ENCODE measurements at places on chromosomes 16 and 17.
A peak's percentile ranks its signal among the peaks of the same experiment; 100 is the strongest.

DNA sequence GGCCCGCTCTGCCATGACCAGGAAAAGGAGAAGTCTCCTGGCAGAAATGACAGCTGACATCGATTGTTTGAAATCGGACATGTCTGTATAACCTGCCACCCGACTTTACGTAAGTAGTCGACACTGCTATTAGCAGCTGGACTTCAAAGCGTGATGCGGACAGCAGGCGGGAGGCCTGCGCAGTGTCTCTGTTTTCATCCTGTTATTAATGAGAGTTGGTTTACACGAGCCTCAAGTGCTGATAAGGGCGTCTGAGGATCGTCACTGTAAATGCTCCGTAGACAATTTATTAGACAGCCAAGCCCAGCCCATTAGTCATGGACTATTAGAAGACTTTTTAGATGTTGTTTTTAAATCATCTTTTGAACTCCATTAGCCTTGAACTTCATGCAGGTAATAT, 328.3 kb downstream of the FOXL1 start:
- DNase-seq, result no peak

- no peak for DNase-seq
These were observed 54.8 kb upstream of the BCAR1 start for GRCh38 chr16:75306099-75306762.

- no peak for DNase-seq
These were observed 150.4 kb downstream of the SPECC1 start for GRCh38 chr17:20159406-20160069.

GRCh38 chr16:65070831-65071432, 50.9 kb downstream of the CDH11 start:
- no peak for DNase-seq

GRCh38 chr17:75531721-75532072, 6.2 kb downstream of the LLGL2 start:
- DNase-seq, result no peak

GRCh38 chr17:19019041-19019941, 14.7 kb upstream of the FAM83G start:
- DNase-seq, result peak; percentile 59

GRCh38 chr16:88505405-88506082, 52.5 kb downstream of the ZFPM1 start:
- DNase-seq, result no peak

DNA sequence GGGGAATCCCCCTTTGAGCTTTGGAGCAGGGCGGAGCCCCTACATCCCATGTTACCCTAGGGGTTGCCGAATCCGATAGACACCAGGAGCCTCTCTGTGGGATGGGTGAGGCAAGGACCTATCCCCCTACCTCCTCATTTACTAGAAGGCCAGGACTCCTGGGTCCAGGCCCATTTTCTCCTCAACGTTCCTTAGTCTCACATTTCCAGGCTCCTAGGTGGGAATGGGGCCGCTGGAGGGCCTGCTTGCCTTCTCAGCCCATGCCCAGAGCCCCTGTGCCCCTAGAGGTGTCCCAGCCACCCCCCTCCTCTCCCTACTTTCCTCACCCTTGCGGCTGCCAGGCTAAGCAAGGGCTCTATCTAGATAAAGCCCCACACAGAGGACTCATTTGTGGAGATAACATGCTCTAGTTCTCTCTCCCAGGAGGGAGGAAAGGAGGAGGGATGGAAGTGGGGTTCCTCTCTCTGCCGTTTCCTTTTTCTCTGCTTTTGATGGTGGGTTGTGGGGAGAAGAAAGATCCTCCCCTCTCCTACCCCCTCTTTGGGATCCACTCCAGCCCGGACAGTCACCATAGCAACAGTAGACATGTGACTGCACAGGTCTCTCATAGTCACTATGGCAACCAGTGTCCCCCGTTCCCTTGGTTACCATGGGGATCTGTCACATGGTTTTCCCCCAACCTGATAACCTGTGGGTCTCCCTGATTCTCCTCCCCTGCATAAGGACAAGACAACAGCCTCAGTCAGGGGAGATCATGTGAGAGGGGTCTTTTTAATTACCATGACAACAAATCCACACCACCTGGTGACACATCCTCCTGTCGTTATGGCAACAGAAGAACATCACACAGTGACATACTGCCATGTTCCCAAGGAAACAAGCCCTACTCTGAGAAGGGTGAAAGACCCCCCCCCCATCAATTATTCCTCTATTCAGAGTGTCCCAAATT, 5.2 kb downstream of the CACNA1G start:
- peak; percentile 68 for DNase-seq

DNA sequence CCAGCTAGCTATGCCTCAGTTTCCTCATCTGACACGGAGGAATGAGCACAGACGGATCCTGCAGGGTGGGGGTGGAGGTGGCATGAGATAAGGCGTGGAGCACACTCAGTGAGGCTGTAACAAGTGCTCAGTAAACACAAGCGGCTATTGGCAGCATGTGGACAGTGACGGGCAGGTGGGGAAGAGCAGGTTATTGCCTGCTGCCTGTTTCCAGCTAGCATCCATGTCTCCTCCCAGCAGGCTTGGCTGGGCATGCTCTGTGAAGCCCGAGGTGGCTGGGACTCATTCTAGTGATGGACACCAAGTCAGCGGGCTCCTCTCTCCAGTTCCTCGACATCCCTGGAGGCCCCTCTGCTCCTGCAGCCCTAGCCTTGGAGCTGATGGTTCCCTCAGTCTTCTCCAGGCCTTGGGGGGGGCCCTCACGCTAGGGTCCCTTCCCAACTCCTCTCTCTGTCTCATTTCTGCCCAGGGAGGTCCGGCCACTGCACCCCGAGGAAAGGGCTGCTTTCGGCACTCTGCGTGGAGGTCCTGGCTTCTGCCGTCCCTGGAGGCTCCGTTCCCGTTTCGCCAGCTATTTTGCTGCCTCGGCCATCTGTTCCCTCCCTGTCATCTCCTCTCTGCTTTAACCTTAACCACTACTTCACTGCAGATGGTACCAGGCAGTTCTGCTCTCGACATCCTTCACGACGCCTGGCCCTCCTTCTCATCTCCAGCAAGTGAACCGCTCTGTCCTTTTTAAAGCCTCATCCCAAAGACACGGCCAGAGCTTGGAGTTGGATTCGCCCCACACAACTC, 6.2 kb downstream of the RTN4RL1 start:
- peak; percentile 75 for DNase-seq

GRCh38 chr16:96935-97381, 18.9 kb downstream of the MPG start:
- DNase-seq, result no peak

DNA sequence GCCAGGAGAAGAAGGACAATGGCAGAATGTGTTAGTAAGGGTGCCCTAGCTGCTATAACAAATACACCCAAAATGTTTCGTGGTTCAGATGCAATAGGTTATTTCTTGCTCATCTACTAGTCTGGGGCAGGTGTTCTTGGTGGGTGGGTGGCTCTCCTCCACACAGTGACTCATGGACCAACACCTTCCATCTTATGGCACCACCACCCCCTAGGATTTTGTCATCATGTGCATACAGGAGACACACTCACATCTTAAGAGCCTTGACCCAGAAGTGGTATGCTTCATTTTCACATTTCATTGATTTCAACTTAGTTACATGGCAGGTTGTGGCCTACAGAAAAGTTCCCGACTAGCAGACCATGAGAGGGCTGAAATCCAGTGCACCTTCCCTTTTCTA, 114.7 kb downstream of the AMFR start:
- DNase-seq, result no peak

GRCh38 chr17:80876950-80877728, 114.5 kb upstream of the CHMP6 start:
- DNase-seq, result no peak

DNA sequence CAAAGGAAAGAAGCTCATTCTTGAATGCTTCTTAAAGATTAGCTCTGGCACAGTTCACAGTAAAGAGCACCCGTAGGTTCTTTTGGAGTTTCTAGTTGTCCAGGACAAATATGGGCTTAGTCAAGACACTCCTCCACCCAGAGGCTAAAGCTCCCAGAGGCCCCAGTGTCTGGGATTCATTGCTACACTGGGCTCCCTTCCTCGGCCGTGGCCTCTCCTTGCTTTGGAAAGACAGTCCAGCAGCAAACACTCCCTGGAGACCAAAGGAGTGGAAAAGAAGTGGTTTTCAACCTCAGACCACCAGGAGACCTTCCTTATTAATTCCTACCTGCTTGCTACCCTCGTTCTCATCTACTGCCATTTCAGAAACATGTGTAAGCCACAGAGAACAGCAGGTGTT, 17.1 kb downstream of the PHB1 start:
- DNase-seq, result no peak

DNA sequence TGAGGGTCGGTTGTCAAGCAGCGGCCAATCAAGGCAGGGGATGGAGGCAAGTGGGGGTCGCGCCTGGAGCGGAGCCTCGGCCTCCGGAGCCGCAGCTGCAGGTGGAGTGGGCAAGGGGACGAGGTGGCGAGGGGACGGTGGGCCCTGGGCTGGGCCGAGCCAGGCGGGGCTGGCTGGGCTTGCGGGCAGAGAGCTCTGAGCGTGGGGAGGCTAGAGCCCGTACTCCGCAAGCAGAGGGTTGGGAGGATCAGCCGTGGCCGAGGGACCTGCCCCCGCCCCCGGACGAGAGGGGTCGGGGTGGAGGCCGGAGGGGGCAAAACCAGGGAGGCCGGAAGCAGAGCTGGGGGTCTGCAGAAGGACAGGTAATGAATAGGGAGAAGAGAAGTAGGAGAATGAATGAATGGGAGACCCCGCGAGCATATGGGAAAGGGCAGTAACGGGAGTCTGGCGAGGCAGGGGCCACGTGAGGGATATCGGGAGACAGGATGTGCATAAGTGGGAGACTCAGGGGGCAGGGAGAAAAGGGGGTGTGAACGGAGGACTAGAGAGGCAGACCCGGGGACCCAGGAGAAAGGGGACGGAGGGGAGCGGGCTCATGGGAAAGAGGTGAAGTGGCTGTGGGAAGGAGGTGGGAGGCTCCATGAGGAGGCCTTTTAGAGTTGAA, at the start of gene KATNB1:
KATNB1 (plus strand) TSS at position 16 of the 664 bp plus-strand sequence. CDS start 1,474 bp downstream, outside the sequence.
- no peak for DNase-seq

DNA sequence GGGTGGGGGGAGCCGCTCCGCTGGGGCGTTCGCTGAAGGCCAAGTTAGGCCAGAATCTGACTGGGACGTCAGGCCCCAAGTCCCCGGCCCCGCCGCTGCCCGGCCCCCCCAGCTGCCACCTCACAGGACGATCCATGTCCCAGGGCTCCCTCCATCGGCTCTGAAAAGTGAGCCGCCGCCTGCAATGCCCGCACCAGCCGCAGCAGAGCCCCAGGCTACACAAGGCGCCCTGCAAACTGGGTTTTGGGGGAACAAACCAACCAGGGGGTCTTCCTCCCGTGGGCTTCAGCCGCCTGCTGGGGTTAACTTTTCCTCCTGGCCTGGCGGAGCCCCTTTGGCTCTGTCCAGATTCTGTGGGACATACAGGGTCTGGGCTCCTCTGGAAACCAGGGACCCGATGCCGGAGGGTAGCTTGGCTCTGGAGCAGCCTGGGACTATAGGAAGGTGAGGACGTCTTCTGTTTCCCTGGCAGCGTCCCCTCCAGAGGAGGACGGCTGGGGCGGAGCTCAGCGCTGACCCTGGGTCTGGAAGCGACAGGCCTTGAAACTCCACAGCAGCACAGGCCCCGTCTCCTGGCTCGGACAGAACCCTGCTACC, 835 bp downstream of the NME4 start:
- no peak for DNase-seq

- no peak for DNase-seq
These were observed 5.3 kb upstream of the FAAP100 start for GRCh38 chr17:81557276-81558114.

- DNase-seq, result no peak
These were observed 29.9 kb upstream of the PRM1 start for GRCh38 chr16:11310997-11311561.

DNA sequence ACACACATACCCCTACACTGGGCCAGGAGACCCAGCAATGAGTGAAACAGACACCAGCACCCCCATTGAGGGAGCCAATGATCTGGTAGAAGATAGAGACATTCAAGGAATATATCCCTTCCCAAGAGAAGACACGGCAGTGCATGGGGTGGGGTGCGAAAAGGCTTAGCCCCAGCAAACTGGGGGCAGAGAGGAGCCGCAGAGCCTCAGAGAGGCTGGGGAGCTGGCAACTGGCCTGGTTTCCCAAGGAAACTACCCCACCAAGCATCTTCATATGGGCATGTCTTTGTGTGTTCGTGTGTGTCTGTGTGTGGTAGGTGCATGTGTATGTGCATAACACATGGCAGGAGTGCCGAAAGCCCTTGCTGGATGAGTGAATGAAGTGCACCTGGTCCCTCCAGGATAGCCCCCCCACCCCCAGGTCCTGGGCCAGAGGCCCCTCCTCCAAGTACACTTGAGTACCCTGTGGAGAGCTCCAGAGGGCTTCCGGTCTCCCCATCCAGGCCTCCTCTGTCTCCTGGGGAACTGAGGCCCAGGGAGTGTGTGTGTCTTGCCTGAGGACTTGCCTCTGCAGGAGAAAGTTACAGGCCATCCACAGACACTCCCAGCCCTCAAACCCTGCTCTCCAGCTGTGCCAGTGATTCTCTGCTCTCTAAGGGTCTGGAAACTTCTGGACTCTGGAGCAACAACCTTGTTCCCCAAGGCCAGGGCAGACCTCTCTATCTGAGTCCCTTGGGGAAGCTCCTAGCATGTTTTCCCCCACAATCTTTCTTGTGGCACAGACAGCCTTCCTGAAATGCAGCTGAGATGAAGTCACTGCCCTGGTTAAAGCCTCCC, 15.9 kb downstream of the TBX2 start:
- DNase-seq, result no peak

All from NCI-H524 treated with DMSO at 0.1 percent for 48 hours (cell line).